ENCODE measurements at places on chromosomes 7 and 10. TPM values are rescaled to one million over a fixed set of nuclear protein-coding genes. Genes with fewer than 3 reads are reported as not detected.

Gene PIK3CG
- 2.5 TPM for polyA plus RNA-seq

Gene PARD3
- polyA plus RNA-seq, result 52.7 TPM

- DNase-seq, result no peak
Observed at GRCh38 chr10:68871105-68871711, 29.9 kb upstream of the DDX50 start.

- no peak for DNase-seq
Observed at GRCh38 chr10:48464871-48465736, 139.8 kb downstream of the ARHGAP22 start.

GRCh38 chr7:92665926-92666325, 75.7 kb upstream of the FAM133B start:
- DNase-seq, result no peak

DNA sequence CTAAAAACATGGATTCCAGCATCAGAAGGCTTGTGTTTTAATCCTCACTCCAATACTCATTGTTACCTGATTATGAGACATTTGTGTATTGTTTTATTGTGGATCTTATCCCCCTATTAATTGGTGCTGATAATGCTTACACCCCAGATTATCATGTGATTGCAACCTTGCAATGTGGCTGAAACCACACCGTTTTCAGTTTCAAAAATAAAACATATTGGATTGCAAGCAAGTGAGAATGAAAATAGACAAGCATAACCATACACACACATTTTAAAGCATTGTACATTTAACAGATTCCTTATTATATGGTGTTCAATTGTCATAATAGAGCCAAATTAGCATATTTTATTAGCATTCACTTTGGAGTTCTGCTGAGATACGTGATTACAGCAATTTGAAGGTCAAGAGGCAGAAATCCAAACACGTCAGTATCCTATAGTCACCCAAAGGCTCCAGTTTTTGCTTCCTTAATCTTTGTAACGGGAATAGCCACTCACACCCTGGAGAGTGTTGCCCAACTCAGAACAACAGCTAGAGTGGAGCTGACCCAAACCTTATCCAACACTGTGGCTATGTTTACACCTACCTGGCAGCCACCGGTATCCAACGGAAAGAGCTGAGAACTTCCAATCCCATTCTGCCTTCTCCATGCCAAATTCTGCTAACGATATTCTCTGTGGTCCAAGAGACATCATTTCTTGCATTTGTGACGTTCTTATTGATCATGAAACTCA, 317.1 kb upstream of the KLF6 start:
- DNase-seq, result no peak

Data from right lung (tissue), 10 donors.